Osteocyte (in vitro differentiated cells): ENCODE measurements at places on chromosomes 11 and 22.
A peak's percentile ranks its signal among the peaks of the same experiment; 100 is the strongest.

- no peaks in the 10 kb centered on the region for H3K27me3 ChIP-seq
- peaks cover 21% of the 10 kb centered on the region for H3K4me1 ChIP-seq
- peak; percentile 80 for DNase-seq
- no peak overlapping the region for H3K4me3 ChIP-seq
- peak overlapping the region; percentile 24 for H3K27ac ChIP-seq
Measured at GRCh38 chr11:71489311-71490043, 36.5 kb downstream of the NADSYN1 start.

DNA sequence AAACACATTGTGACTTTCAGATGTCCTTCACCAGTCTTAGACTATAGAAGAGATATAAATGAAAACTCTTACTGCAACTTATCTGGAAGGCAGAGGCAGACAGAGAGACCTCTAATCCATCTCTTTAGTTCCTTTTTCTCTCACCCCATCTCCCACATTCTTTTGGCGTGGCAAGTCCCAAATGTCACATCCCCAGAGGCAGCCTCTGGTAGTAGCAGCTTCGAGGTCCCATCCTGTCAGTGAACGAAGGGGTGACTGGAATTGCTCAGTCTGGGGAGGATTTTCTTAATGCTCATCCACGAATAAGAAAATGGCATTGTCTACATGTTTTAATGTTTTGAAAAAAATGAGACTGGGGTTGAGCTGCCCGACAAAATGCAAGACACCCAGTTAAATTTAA lies 201.4 kb downstream of the GRIA4 start:
- no peaks in the 10 kb centered on the region for H3K4me1 ChIP-seq
- DNase-seq, result no peak
- H3K27ac ChIP-seq, result no peak overlapping the region

DNA sequence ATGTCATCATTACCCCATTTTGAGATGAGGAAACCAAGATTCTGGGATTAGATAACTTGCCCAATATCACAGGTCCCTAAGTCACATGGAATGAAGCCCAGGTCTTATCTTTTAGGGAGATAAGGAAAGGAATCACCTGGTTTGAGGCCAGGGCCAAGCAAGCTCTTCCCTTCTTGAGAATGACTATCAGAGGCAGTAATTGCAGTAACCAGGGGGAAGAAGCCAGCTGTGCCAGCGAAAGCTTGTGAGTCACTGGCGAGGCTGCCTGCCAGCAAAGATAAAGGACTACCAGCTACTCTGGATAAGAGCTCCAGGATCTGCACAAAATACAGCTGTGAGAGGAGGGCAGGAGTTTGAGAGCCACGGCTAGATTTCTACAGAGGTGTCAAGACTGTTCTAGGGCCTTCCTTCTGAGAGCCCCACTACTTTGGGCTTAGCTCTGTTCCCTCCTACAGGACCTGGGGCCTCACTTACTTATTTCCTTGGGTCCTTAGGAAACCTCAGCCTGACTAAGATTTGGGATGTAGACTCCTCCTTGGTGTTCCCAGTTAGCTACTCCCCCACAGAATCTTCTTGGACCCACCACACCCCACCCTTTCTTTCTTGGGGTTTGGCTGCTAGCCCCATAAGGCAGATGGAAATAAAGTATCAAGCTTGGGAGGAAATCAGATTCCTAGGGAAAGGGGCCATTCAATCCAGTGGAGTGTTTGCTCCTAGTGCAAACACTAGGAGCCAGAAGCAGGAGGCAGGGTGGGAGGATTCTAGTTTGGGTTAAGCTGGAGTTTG lies 9.7 kb upstream of the CCKBR start:
- no peaks in the 10 kb centered on the region for H3K4me1 ChIP-seq
- H3K27ac ChIP-seq, result no peak overlapping the region
- H3K4me3 ChIP-seq, result no peak overlapping the region

DNA sequence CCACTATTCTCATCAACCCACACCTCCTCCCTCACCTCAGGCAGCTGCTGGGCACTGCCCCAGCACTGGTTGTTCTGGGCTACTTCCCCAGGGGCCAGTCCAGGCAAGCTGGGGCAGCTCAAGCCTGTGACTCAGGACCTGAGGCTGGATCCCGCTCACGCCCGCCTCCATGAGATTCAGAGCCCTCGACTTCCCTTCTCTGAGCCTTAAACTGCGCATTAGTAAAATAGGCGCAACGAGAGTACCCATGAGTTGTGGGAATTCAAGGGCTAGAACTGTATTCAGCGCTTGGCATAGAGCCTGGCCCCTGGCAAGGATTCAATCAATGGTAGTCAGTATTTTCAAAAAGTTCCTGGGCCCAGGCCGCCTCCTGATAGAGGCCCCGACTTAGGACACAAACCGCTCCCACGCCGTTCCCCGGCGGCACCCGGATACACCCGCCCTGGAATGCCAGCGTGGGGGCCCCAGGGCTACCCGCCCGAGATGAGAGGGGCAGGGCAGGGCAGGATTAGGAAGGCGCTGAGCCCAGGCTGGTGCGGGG lies 723 bp upstream of the CD82 start:
- H3K4me3 ChIP-seq, result peak overlapping the region; percentile 75
- DNase-seq, result peak; percentile 87
- peak overlapping the region; percentile 98 for H3K27ac ChIP-seq
- H3K36me3 ChIP-seq, result no peaks in the 10 kb centered on the region
- H3K4me1 ChIP-seq, result peaks cover 50% of the 10 kb centered on the region

GRCh38 chr11:14021738-14022137 lies 59.2 kb downstream of the SPON1 start:
- H3K36me3 ChIP-seq, result no peaks in the 10 kb centered on the region
- H3K4me3 ChIP-seq, result no peak overlapping the region
- DNase-seq, result no peak
- H3K4me1 ChIP-seq, result no peaks in the 10 kb centered on the region

DNA sequence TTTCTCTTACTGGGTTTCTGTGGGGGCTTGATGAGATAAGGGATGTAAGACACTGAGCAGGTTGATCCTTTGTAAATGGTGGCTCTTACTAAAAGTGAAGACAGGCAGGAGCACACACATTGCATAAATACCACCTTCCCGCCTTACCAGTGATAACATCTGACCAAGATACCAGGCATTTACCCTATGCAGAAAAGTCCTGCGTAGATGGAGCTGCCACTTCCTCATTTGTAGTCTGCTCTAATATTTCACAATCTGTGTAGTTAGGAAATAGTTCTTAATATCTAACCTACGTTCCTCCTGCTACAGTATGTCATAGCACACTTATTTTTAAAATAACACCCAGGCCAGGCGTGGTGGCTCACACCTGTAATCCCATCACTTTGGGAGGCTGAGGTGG lies 23.9 kb upstream of the SWAP70 start:
- H3K36me3 ChIP-seq, result no peaks in the 10 kb centered on the region
- H3K27me3 ChIP-seq, result no peaks in the 10 kb centered on the region
- H3K4me3 ChIP-seq, result no peak overlapping the region
- DNase-seq, result no peak

- H3K27me3 ChIP-seq, result no peaks in the 10 kb centered on the region
- H3K4me3 ChIP-seq, result no peak overlapping the region
- peaks cover 7% of the 10 kb centered on the region for H3K4me1 ChIP-seq
- DNase-seq, result no peak
- no peak overlapping the region for H3K27ac ChIP-seq
- no peaks in the 10 kb centered on the region for H3K36me3 ChIP-seq
Measured at GRCh38 chr11:103552086-103552485, 442.9 kb downstream of the DYNC2H1 start.
